ENCODE measurements at places on chromosomes 7 and 10. TPM values are rescaled to one million over a fixed set of nuclear protein-coding genes. Genes with fewer than 3 reads are reported as not detected.

Gene VIPR2
- not detected for total RNA-seq

DNA sequence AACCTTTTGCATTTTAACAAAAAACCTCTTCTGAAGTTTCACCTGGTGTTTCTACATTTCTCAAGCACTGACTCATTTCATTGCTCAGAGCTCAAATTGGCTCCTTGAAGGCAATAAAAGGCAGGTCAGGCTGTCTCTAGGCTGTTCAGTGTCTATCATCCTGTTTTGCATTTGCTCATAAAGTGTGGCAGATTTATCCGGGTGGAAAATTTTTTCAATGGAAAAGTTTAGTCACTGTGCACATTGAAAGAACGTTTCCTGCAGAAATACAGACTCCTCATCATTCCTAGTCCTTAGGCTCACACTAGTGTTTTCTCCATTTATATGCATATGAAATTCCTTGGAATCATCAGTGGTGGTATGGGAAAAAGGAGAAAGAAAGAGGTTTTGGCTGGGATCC lies 114.2 kb upstream of the DGKB start:
- DNase-seq = no peak

DNA sequence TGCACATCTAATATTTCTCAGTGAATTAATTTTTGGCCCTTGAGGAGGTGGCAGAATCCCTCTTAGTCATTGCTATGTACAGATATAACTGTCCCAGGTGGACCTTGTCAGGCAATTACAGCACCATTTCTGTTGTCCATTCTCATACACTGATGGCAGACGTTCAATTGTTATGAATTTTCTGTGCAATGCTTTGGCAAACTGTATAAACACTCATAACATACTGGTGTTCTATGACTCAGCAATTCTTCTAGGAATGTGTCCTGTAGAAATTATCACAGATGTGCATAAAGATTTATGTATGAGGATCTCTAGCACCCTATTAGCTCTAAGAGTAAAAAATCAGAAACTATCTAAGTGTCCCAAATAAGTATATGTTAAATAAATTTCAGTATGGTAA lies 80.8 kb downstream of the DNAJB9 start:
- DNase-seq = no peak

Gene MRPS33
- 58.1 TPM for total RNA-seq

DNA sequence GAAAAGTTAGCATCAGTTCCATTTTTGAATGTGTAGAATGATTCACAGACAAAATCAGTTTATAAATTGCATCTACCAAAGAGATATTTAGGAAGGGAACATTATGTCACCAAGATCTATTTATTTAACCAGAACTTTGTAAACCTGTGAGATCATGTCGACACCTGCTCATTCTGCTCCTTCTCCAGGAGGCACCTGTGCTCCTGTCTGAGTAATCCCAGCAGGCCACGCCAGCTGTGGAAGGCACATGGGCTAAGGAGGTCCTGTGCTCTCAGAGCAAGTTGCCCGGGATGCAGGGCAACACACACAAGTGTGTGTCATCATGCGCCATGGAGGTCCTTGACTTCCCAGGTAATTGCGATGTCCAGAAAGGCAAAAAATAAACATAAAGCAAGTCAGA lies 45.5 kb upstream of the ADARB2 start:
- DNase-seq = no peak

Gene ANKRD26
- 9.0 TPM for total RNA-seq

- DNase-seq = peak; percentile 25
These were observed 885 bp upstream of the SYPL1 start for GRCh38 chr7:106112972-106113421.

DNA sequence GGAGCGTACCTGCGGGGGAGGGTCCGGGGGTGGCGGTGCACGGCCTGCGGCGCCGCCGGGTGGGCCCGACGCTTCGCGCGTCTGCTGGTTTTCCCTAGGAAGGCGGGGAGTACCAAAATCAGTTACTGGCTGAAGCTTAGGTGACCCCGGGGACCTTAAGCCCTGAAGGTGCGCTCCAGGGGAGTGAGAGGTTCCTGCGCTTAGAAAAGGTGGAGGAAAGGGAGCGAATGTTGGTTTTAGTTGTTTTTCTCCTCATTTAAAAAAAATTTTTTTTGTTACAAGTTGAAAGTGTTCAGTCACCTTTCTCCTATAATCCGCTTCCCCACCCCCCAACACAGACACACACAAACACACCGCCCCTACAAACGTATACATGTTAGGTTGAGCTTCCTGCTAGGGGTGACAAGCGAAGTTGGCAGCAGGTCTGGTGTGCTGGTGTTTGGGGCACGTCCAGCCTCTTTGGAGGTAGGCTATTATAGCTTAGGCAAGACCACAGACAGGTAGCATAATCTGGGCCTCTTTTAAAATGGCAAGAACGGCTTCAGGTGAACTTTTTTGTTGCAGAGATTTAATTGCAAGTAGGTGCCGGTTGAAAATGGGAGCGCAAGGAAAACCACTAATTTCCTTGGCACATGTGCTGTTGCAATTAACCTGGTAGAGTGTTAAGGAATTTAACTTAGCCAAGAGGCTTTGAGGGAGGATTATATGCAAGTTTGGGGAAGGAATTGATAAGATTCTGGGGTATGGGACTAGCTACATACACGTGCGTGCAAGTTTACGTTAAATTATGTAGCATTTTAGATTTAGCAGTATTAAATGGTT lies 945 bp downstream of the ADD3 start:
- DNase-seq = peak; percentile 71

- no peak for DNase-seq
These were observed 108.9 kb downstream of the UNCX start for GRCh38 chr7:1341361-1342089.

GRCh38 chr10:4982764-4983226 lies 19.6 kb downstream of the AKR1C1 start:
- no peak for DNase-seq
